ENCODE measurements at places on chromosomes 11 and 22.

DNA sequence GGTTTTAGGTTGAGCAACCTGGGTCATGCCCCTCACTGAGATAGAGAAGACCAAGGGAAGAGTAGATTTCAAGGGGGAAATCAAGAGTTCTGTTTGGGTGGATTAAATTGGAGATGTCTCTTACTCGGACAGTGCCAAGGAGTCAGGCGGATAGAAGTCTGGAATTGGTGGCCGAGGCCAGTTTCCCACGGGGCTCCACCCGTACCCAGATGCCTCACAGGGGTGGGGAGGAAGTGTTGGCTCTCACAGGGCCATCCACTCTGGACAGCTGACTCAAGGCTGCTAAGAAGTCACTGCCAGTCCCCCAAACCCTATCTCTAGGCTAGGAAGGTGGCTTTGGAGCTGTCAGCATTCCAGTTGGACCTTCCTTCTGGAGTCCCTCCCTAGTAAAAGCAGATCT lies 79.1 kb upstream of the TIMP3 start:
- no peak for DNase-seq

GRCh38 chr11:20261526-20261925 lies 101.3 kb upstream of the DBX1 start:
- DNase-seq: no peak

DNA sequence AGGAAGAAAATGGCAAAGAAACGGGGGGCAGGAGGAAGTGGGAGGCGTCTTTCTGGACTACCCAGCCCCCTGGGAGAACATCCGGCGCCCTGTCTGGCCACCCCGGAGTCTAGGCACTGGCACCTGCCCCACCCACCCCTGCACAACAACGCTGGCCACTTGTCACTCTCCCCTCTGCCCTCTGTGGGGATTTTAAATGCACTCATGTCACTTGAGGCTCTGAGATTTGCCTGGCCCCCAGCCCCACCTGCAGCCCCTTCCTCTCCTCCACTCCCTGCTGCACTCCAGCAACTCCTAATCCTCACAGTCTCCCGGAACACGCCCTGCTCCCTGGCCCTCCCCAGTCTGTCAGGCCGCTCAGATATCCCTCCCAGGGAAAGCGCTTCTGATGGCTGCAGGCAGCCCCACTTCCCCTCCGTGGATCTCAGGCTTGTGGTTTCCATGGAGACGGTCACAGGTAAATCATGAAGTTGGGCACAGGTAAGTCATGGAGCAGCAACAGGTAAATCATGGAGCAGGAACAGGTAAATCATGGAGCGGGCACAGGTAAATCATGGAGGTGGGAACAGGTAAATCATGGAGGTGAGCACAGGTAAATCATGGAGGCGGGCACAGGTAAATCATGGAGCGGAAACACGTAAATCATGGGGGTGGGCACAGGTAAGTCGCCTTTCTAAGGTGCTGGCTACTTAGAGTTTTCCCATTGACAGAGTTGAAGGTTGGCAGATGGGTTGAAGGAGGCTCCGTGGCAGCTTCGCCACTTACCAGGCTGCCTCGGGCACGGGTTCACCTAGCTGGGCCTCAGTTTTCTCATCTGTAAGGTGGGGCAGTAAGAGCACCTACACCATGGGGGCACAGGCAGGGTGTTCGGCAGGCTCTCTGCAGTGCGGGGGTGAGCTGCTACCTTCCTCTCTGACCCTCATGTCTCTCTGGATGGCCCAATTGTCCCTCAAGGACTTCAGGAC lies 79.0 kb upstream of the SHISAL1 start:
- DNase-seq: no peak

GRCh38 chr22:44336962-44337677 lies 24.4 kb upstream of the SHISAL1 start:
- DNase-seq: no peak

DNA sequence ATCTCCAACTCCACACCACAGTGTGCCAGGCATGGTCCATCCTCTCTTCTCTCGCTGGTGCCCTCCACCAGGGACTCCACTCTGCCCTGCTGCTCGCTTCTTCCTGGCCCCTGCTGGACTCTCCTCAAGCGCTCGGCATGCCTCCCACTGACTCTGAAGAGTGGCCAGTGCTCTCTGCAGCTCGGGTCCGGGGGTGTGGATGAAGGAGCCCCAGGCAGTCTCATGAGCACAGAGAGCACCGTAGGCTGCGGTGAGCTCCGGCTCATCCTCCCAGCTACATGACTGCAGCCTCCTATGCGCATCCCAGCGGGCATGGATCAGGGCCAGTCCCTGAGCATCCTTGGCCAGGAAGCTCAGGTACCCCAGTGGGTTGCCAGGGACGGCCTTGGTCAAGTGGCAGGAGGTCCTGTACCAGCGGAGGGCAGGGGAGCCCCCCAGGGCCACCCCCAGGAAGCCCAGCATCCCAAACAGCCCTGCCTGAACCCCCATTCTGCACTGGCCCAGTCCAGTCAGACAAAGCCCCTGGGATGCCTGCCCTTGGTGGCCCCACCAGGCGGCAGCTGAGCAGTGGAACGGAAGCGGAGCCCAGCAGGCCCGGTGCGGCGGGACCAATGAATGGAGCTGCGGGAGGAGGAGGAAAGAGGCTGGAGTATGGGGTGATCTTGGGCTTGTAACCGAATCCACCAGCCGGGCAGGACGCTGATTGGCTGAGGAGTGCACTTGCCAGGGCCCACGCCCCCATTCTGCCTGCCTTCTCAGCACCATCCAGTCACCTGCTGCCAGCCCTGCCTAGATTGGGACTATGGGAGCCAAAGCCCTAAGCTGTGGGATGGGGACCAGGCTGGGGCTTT lies at the start of gene PLA2G3:
Gene PLA2G3, minus strand, starts transcription at position 643 of the 851 bp plus-strand sequence. Its CDS starts 154 bp downstream, at position 489.
- no peak for DNase-seq

- DNase-seq: no peak
Observed at GRCh38 chr11:61195719-61196118, 7.6 kb upstream of the PGA3 start.

DNA sequence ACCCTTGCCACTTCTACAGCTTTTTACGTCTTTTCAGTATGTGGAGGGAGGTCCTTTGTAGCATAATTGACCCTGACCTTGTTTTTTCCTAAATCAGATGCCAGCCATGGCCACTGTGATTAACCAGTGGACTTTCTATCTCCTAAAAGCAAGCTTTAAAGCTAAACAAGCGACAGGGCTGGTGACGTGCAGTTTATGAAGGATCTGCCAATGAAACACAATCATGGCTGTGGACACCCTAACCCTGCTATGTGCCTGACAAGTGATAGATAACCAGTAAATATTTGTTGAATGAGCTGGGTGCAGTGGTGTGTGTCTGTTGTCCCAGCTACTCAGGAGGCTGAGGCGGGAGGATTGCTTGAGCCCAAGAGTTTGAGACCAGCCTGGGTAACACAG lies 64.2 kb downstream of the LIF start:
- no peak for DNase-seq

DNA sequence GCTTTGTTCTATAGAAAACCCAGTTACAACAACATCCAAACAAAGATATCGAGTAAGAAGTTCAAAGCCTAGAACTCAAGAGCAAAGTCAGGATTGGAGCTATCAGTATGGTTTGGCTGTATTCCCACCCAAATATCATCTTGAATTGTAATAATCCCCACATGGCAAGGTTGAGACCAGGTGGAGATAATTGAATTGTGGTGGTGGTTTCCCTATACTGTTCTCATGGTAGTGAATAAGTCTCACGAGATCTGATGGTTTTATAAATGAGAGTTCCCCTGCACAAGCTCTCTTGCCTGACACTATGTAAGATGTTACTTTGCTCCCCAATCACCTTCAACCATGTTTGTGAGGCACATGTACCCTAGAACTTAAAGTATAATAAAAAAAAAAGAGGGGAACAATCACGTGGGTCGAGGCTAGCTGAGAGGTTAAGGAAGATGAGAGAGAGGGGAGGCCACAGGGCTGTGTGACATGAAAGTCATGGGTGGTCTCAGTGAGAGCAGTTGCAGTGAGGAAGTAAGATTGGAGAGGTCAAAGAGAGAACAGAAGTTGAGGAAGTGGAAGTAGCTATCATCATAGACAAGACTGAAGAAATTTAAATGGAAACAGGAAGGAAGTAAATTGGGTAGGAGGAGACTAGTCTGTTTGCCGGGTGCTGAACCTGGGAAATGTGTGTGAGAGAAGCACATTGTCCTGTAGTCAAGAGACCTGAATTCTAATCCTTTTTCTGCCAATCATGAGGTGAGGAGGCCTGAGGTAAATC lies 80.1 kb upstream of the CD44 start:
- DNase-seq: no peak

DNA sequence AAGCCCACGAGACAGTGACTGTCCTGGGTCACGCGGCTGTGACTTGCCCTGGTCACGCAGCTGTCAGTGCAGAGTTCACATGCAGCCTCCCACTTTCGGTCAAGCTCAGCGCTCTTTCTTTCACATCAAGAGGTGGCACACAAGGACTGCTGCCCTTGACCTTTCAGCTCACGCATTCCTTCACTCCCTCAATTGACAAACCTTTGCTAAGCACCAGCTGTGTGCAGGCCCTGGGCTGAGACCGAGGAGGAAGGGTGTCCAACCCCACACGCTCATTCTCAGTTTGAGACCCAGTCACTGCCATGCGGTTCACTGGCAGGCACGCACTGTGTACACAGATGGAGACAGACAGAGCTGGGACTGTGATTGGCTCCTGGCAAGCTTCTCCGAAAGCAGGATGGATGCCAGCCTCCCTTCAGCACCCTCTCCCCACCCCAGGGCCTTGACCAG lies 70.3 kb downstream of the SCUBE1 start:
- DNase-seq: no peak

- no peak for DNase-seq
Observed at GRCh38 chr22:49937758-49938564, 19.5 kb downstream of the CRELD2 start.

DNA sequence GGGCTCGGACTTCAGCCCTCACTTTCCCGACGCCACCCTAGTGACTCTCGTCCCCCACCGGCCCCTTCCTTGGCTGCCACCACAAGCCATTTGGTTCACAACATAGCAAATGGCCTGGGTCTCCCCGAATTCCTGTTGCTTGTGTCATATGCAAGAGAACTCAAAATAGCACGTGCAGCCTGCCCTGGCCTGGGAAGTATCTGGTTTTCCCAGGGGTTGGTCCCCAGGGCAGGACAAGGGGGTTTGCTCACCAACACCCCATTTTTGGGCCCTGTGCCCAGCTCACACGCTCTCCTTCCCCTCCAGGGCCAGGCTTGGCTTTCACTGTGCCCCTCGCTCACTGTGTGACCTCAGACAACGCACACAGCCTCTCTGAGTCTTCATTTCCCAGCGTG lies 12.8 kb upstream of the TPCN2 start:
- no peak for DNase-seq

GRCh38 chr11:68118706-68119448 lies 2.3 kb downstream of the CHKA start:
- no peak for DNase-seq

DNA sequence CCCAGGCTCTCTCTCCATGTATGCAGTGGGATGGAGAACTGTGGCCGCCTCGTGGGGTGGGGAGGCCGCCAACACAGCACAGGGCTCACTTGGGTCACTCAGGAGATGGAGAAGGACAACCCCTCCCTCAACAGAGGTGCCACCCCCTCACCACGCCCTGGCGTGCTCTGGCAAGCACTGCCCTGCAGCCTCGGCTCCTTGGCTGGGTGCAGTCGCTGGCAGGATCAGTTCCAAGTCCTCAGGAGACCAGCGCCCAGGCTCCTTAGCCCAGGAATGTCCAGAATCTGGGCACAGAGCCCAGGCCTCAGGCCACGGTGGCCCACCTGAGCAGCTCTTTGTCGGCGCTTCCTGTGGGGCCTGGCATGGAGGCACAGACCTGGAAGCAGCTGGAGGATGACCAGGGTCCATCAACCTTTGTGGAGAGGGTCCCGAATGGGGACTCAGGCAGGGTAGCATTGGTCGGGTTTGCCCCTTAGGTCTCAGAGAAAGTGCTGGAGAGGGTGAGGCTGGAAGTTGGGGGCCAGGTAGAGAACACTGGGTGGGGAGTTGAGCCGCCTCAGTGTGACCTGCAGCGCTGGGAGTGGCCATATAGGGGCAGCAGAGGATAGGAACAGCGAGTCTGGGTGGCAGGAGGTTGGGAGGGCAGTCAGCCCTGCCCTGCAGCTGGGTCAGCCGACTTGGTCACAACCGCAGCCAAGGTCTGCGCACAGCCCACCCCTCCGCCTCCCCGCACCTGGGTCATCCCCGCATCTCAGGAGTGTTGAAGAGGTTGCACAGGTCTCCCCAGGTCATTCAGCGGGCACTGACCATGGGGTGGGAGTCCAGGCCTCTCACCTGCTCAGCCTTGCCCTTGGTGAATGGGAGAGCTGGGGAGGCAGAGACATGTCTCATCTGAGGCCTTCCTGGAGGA lies 8.2 kb downstream of the SUSD2 start:
- peak; percentile 16 for DNase-seq

- DNase-seq: no peak
Observed at GRCh38 chr11:45193695-45194094, 47.3 kb downstream of the PRDM11 start.

GRCh38 chr11:85182441-85183387 lies 444.4 kb downstream of the DLG2 start:
- no peak for DNase-seq

GRCh38 chr11:78860720-78861422 lies 286.2 kb upstream of the NARS2 start:
- no peak for DNase-seq

GRCh38 chr11:134124660-134125451 lies 56.0 kb downstream of the JAM3 start:
- DNase-seq: no peak

DNA sequence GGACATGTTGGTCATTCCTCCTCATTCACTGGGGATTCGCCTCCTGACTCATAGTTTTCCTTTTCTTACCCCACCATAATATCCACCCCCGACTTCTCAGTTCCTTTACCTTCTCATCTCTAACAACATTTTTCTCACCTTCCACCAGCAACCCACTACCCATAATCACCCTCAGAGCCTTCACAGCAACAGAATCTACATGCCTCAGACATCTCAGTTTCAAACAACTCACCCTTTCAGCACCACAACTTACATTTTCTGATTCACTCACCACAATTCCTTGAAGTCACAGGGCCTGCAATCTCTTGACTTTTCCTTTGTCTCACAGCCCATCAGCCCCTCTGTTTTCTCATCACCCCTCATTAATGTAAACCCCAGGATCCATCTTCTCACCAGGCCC lies 2.3 kb upstream of the MTNR1B start:
- no peak for DNase-seq

Measured in stimulated activated CD4-positive, alpha-beta T cell treated with anti-CD3 and anti-CD28 coated beads, Interleukin-1b, Interleukin-23, amount 100 ng/mL, for 4 hours (primary cell).